ENCODE measurements at places on chromosomes 7 and 10.

DNA sequence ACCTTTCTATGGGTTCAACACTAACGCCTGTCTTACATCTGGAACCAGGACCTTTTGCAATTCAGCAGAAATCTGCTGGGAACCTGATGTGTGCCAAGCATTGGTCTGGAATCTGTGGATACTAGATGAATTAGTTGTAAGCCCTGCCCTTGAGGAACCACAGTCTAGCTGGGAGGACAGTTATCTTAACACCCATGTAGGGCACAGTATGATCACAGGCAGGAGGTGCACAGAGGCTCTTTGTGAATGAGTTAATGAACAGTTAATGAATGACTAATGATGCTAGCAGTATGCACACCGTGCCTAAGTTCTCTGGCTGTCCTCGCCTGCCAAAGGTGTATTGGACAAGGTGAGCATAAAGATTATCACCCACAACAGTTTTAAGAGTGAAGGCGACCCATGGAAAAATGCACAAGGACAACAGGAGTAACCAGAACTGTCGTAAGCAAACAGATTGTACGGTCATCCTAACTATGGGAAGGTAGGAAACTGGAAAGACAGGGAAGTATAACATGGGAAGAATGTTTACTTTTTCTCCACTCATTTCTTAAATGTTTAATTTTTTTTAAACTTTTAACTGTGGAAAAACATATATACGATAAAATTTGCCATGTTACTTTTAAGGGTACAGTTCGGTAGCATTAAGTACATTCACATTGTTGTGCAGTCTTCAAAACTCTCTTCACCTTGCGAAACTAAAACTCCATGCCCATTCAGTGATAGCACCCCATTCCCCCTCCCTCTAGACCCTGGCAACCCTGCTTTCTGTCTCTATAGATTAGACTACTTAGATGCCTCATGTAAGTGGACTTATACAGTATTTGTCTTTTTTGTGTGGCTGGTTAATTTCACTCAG is 139.9 kb downstream of the CXCL12 start:
- no peak for DNase-seq

DNA sequence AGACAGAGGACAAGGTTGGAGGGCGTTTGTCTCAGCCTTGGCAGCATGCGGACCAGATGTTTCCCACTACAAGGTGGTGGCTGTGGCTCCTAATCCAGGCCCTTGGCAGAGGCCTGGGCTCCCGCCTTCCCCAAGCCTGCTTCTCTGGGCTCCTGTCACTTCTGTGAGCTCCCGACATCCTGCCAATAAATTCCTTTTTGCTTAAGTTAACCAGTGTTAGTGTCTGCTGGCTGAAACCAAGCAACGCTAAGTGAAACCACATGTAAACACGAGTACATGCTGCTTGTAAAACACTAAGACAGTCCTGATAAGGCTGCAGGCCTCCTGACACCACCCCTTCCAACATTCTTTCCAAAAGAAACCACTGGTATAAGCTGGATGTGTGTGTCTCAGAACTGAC is 263.6 kb upstream of the ZMIZ1 start:
- no peak for DNase-seq

GRCh38 chr10:56586461-56586891 is 225.4 kb upstream of the ZWINT start:
- no peak for DNase-seq

DNA sequence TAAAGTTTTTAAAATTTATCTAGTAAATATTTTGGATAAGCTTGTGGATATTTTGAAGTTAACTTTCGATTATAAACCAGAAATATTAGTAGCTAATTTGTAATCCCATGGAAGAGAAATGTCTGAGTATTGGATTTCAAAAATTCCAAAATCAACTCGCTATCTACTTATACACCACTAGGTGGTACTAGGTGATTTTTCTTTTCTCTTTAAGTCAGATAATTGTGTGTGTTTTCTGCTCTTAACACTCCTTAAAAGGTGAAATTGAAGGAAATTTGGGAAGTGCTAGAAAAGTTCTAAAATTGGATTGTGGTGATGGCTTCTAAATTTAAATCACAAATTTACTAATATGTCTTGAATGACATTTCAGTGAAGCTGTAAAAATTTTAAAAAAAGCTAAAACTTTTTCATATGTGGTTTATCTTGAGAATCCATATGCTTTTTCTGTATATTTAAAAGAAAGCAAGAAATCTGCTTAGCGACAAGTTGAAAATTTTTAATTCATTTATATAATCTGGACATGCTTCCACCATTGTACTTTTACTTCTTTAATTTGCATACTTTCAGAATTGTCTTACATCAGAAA is 90.2 kb downstream of the IPMK start:
- peak; percentile 46 for DNase-seq
